CD4-positive, alpha-beta T cell (primary cell): ENCODE measurements at places on chromosomes 12 and 14. TPM values are rescaled to one million over a fixed set of nuclear protein-coding genes. Genes with fewer than 3 reads are reported as not detected.

DNA sequence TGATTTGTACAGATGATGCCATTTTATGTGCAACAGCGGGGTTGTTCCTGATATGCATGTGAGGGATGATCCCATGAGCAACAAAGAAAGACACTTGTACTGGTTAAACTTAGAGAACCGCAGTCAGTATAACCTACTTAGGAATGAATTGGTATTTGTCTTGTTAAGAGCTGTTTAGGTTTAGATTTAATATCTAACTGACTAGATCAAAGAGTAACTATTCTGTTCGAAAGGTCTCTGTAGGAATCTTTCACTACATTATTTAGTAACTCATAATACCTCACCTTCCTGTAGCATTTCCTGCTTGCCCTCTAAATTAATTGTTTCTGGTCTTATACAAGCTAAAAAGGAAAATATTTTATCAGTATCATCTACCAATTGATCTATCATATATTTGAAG, 350.4 kb downstream of the TRHDE start:
- no peak for DNase-seq

DNA sequence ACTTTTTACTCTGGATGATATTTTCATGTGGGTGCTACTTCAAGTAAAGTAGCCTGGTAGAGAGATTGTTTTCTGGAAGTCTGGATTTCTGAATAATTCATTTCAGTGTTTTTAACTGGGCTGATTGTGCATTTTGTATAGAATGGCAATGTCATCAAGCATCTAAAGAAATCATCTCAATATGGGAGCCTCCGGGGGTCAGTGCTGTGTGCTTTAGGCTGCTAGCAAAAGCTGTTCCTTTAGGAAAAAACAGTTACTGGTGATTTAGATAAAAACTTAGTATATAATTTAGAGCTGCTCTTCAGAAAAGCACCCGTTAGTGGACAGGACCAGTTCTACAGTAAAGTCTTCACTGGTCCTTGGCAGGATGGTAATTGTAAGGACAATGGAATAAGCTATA, 5.1 kb downstream of the UBE3B start:
- no peak for DNase-seq

GPR68 gene
- total RNA-seq = 2.8 TPM

- no peak for DNase-seq
Observed at GRCh38 chr12:46567667-46568066, 195.1 kb upstream of the SLC38A2 start.

DNA sequence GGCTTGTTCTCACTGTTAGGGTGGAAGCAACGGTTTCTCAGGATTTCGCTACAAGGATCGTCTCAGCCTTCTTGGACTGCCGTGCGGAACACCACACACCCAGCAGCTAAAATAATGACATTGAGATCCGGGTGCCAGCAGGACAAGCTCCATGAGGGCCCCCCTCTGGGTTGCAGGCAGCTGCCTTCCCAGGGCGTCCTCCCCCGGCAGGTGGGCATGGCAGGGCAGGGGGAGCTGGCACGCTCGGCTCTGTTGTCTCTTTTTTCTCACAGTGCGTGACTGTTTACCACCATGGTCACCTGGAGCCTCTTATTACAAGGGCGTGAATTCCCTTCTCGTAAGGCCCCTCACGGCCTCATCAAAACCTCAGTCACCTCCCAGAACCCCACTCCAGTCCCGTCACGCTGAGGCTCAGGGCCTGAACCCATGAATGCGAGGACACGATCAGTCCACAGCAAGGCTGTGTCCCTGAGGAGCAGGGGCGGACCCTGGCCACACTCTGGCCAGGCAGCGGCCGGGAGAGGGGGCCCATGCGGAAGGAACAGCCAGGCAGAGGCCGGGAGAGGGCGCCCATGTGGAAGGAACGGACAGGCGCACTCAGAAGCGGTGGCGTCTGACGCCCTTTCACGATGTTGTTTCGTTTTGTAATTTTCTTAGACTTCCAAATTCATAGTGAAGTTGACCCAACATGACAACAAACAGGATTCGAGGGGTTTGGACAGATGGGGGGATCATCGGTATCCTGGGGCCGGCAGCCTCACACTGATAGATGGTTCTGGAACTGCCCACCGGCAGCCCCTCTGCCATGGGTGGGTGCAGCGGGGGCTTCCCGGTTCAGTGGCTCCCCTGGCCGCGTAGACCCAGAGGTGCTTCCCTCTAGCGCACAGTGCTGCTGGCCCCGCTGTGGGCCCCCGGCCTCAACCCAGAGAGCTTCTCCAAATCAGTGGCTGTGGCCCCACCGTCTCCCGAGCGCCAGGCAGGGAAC, 10.0 kb downstream of the LRCOL1 start:
- DNase-seq = no peak

GPR84 gene
- total RNA-seq = 0.53 TPM

GRCh38 chr12:48932878-48933277, 7.6 kb upstream of the FKBP11 start:
- no peak for DNase-seq

DNA sequence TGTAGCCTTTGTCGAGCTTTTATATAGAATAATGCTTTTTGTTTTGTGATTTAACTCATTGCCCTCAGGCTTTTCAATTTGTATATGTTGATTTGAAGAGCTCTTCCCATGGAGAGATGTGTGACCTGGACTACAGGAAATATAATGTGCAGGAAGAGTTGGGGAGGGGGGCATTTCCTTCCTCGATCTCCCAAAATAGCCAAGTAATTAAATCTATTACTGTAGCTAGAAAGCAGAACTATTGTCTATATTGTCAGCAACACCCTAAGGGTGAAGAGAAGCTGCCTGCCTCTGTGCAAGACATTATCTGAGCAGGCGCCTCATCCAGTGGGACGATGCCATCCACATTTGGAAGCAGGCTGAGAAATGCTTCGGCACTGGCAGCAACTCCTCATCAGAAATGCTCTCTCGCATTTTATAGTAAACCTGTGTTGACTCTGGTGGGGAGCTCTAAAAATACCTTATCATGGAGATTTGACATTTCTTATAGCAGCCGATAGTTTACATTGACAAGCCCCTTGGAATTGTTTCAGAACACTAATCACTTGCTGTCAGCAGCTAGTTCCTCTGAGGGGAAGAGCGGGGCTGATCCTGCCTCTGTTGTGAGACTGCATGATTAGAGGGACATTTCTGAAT, 392.5 kb upstream of the RGS6 start:
- no peak for DNase-seq

ARMH4 gene
- total RNA-seq = not detected

DNA sequence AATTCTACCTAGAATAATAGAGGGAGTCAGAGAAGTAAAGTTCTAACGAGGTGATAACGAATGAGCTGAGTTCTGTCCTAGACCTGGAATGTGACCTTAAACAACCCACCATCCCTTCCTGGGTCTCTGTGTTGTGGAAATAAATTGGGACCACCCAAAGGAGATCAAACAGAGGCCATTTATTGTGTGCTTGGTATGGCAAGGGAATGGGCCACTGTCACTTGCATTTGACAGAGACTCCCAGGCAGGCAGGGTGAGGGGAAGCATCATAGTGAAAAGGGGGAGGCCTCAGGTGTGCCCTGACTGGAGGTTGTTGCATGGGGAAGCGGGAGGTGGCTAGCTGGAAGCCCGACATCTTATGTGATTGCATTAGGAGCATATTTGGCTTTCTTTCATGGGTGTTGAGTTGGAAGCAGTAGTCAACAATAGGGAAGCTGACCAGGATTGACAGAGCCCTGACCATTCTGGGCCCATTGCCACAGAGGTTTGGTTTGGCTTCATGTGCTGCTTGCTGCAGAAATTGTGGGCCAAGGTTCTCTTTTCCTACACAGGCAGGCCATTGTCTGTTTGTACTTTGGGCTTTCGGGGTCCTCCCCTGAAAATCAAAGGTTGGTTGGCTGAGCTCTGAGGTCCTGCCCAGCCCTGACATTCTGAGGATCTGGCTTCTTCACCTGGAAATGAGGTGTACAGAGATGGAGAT, 17.6 kb upstream of the FAM181A start:
- no peak for DNase-seq

CIDEB gene
- total RNA-seq = 7.4 TPM

- no peak for DNase-seq
Observed at GRCh38 chr14:59358784-59359183, 106.4 kb downstream of the GPR135 start.

- DNase-seq = no peak
Observed at GRCh38 chr14:101365329-101366158, 195.8 kb upstream of the DIO3 start.

- no peak for DNase-seq
Observed at GRCh38 chr12:11814374-11814773, 164.9 kb downstream of the ETV6 start.

- peak; percentile 52 for DNase-seq
Observed at GRCh38 chr12:1660304-1661187, 30.3 kb upstream of the ADIPOR2 start.
